ENCODE measurements at places on chromosomes 4 and X.

DNA sequence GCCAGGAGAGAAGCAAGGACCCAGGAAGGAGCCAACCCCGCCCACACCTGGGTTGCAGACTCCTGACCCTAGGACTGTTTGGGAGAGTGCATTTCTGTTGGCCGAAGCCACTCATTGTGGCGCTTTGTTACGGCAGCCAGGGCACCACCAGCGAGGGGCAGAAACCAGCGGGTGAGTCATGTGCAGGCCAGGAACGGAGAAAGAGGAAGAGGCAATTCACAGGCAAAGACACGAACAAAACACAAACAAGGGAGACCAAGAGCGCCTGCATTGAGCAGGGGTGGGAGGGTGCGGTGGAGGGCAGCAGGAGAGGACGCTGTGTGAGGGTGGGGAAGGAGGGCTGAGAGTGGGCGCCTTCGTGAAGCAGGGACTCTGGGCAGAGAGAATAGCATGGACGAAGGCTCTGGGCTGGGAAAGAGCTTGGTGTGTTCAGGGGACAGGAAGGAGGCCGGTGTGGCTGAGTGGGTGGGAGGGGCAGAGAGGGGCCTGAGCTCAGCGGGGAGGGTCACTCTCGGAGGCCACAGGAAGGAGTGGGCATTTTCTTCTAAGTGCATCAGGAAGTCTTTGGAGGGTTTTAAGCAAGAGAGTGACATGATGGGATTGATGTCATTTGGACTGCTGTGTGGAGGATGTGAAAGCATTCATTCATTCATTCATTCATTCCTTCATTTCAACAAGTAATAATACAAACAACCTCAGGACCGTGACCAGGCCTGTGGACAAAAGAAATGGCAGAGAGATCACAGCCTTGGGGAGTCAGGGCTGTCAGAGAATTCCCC lies 12.2 kb upstream of the WFS1 start:
- peak; percentile 60 for DNase-seq

DNA sequence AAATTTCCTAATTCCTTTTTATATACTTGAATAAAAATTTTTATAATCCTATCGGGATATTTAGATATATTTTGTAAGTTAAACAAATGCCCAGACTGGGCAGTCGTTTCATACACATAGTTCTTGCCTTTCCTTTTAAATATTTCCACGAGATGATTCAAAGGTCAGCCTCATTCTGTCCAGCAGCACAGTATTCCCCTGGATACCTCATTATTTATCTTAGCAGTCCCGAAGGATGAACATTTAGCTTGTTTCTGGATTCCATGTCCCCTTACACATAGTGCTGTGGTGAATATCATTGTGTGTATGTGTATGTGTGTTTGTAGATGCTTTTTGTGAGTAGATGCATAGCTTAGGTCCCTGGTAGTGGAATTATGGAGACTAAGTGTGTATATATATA lies 38.3 kb downstream of the RAPGEF2 start:
- DNase-seq: no peak

- DNase-seq: peak; percentile 21
These were observed 80.3 kb upstream of the NEIL3 start for GRCh38 chr4:177229331-177229730.

GRCh38 chr4:88012647-88013046 lies 5.2 kb downstream of the PKD2 start:
- DNase-seq: peak; percentile 81

- DNase-seq: no peak
These were observed 52.8 kb downstream of the LCORL start for GRCh38 chr4:17968721-17969120.

DNA sequence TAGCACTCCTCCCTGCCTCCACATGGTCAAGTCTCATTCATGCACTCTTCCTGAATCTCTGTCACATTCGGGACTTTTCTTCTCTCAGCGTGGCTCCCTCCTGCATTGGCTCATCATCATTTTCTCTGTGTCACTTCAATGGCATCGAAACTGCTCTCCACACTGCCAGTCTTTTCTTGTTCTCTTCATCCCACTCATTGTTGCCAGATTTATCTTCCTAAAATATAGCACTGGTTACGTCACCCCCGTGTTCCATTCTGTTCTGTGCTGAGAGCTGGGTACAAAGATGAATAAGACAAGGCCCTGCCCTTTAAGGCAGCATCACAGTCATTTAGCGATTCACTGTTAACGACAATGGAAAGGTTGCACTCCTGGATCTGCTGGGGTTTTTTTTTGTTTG lies 174.4 kb upstream of the TBC1D9 start:
- no peak for DNase-seq

- no peak for DNase-seq
These were observed 8.1 kb upstream of the TIMP1 start for GRCh38 chrX:47574076-47574546.

DNA sequence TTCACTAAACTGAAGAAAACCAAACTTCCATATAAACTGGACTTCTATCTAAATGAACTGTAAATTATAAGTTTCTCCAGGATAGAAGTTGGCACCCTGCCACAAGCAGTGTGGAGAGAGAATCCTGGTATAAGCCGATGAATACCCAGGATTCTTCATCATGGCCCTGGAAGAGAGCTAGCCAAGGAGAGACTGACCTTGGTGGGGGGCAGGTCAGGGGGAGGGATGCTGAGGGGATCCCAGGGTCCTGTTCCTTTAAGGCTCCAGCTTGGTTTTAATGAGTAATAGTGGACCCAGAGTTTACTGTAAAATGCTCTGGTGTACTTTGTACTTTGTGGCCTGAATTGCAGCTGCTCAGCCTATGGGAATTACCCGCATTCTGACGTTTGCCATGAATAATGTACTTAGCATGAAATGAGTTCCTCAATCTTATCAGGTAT lies 16.9 kb downstream of the RASSF6 start:
- no peak for DNase-seq

- DNase-seq: peak; percentile 85
These were observed at the start of gene GALNT7 for GRCh38 chr4:173168396-173169177. Gene GALNT7 (plus strand): TSS chr4:173168811. CDS start chr4:173168836, 25 bp downstream.

- no peak for DNase-seq
These were observed 58.9 kb upstream of the BCOR start for GRCh38 chrX:40156470-40157227.

GRCh38 chr4:48899950-48900349 lies 6.6 kb downstream of the OCIAD2 start:
- peak; percentile 86 for DNase-seq

- DNase-seq: no peak
These were observed 21.4 kb downstream of the PLAC8 start for GRCh38 chr4:83093060-83093640.

GRCh38 chr4:141853091-141853764 lies 216.8 kb downstream of the IL15 start:
- no peak for DNase-seq

GRCh38 chr4:6935965-6936364 lies 26.3 kb downstream of the TBC1D14 start:
- DNase-seq: no peak

DNA sequence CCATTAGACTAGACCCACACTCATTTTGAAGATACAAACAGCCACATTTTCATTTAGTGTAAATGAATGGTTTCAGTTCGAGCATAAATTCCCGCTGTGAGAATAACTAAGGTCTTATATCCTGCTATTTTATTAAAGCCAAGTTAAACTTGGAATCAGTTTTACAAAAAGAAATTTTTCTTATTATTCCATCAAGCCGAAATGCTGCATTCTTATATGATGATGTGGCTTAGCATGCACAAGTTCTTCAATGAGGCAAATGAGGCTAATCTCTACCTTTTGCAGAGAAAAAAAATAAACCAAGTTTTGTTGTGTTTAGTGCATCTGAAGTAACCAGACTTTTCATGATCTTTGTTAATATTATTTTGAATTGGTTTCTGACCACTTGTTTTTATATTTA lies 953.9 kb upstream of the PCDH10 start:
- no peak for DNase-seq

GRCh38 chr4:121339307-121339706 lies 41.5 kb downstream of the QRFPR start:
- DNase-seq: no peak

Measured in KBM-7 (cell line).